ENCODE measurements at places on chromosomes 4 and X. TPM values are rescaled to one million over a fixed set of nuclear protein-coding genes. Genes with fewer than 3 reads are reported as not detected.

- no peak for DNase-seq
- H3K4me3 ChIP-seq, result no peak overlapping the region
- no peaks in the 10 kb centered on the region for H3K27me3 ChIP-seq
Measured at GRCh38 chr4:27066591-27066990, 205.9 kb downstream of the STIM2 start.

DNA sequence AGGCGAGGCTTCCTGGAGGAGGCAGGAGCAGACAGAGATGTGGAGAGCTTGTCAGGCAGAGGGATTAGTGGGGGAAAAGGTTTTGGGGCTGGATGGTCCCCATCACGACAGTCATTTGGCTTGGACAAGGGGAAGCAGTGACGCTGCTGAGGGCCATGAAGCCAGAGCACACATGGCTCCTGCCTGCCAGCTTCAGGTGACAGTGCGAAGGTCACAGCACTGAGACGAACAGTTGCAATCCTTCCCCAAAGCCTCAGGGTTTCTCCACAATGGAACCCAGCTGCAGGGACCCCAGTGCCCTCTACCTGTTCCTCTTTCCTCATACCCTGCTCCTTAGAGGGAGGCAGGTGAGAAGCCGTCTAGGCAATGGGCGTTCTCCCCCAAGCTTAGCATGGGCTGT, 110.3 kb downstream of the DRD5 start:
- H3K27me3 ChIP-seq, result peaks cover 3% of the 10 kb centered on the region
- H3K4me1 ChIP-seq, result no peaks in the 10 kb centered on the region
- no peak overlapping the region for H3K4me3 ChIP-seq
- H3K27ac ChIP-seq, result no peak overlapping the region
- DNase-seq, result no peak

DNA sequence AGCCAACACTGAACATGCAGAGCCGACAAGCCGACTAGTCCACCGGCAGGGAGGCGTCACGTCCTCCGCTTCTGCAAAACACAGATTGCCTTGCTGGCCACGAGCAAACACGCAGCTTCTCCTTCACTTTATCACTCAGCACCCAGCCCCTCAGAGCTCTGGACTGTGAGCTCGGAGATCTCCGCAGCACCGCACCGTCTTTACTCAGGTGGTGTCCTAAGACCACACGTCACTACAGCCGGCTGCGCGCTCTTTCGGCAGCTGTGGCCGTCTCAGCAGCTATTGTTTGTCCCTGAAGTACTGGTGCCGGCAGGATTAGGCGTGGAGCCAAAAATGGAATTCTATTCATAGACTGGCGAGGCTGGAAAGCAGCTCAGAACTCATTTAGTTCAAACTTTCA, 72.0 kb downstream of the FAT1 start:
- H3K27ac ChIP-seq, result peak overlapping the region; percentile 59
- H3K4me3 ChIP-seq, result peak overlapping the region; percentile 39
- no peaks in the 10 kb centered on the region for H3K36me3 ChIP-seq
- peak; percentile 87 for DNase-seq
- peaks cover 19% of the 10 kb centered on the region for H3K4me1 ChIP-seq

DNA sequence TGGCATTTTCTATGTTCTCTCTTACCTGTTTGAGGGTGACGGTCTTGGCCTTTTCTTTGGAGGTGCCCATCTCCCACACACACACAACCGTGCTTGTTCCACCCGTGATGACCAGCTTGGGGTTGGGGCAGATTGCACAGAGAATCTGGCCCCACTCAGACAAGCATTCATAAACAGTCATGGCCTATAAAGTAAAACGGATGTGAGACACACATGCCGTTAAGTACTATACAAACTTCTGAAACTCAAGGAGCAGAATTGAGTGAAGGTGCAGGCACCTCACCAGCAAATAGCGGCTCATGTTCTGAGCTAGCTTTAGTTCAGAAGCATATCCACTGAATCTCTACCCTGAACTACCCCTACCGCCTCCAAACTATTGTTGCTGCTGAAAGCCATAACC, 107.6 kb downstream of the CDS1 start:
- peaks cover 18% of the 10 kb centered on the region for H3K36me3 ChIP-seq
- peaks cover 10% of the 10 kb centered on the region for H3K4me1 ChIP-seq
- no peak overlapping the region for H3K4me3 ChIP-seq
- no peaks in the 10 kb centered on the region for H3K27me3 ChIP-seq
- no peak for DNase-seq

- no peaks in the 10 kb centered on the region for H3K36me3 ChIP-seq
- H3K4me3 ChIP-seq, result no peak overlapping the region
- no peak overlapping the region for H3K27ac ChIP-seq
- no peaks in the 10 kb centered on the region for H3K4me1 ChIP-seq
- no peaks in the 10 kb centered on the region for H3K27me3 ChIP-seq
- no peak for DNase-seq
Measured at GRCh38 chrX:101365301-101365795, 16.8 kb upstream of the TIMM8A start.

- no peak overlapping the region for H3K27ac ChIP-seq
- DNase-seq, result no peak
- no peak overlapping the region for H3K4me3 ChIP-seq
- no peaks in the 10 kb centered on the region for H3K4me1 ChIP-seq
- H3K36me3 ChIP-seq, result no peaks in the 10 kb centered on the region
Measured at GRCh38 chr4:34170946-34171345, 2073.4 kb downstream of the ARAP2 start.

DNA sequence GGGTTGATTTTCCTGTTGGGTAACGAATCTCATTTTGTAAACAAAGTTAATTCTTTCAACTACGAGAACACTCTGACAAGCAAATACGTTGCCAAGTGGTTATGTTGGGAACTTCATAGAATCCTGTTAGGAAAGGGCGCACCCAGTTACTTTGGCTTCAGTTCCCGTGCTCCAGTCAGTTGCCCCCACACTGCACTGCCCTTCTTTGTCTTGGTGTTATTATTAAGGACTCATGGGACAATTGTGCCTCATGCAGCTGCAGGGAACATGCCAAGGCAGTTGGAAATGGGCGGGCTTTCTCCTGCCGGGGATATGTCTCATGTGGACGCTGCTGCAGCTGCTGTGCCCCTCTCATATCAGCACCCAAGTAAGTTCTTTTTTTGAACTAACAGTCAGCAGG, 28.9 kb downstream of the OFD1 start:
- DNase-seq, result no peak
- H3K27ac ChIP-seq, result no peak overlapping the region
- peaks cover 10% of the 10 kb centered on the region for H3K36me3 ChIP-seq
- H3K4me1 ChIP-seq, result peaks cover 13% of the 10 kb centered on the region
- H3K27me3 ChIP-seq, result no peaks in the 10 kb centered on the region

DNA sequence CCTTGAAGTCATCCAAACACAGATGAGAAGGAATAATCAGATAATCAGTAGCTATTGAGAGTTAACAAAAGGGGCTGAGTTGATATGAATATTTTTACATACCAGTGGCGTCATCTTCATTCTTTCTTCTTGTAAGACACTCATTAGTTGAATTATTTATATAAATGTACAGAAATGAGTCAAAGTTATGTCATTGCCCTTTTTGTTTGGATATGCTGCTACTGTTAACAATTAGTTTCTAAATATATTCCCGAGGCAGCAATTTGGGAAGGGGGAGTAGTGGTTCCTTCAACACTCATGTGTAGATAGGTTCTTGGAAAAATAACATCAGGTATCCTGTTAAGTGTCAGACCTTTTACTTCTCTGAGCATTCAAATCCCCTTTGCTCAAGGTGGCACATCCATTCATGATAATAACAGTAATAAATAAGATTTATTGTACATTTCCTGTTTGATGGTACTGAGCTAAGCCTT, 436.6 kb downstream of the SPRY1 start:
- H3K4me3 ChIP-seq, result no peak overlapping the region
- no peaks in the 10 kb centered on the region for H3K27me3 ChIP-seq
- DNase-seq, result peak; percentile 59

DNA sequence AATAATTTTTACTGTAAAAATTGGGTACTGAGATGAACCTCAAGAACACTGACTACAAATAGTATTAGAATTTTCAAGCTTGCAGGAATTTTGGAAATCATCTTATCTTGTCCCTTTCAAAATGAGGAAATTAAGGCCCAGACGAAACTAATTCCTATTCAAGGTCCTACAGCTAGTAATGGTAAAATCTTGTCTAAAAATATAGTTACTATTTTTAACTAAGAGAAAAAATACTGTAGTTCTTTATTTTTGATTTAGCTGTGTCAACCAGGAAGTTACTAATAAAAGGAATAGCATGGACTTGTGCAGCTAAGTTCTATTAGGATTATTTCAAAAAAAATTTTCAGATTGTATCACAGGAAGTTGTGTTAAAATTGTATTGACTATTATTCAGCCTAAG, 12.7 kb downstream of the PRIMPOL start:
- no peaks in the 10 kb centered on the region for H3K4me1 ChIP-seq
- H3K27me3 ChIP-seq, result no peaks in the 10 kb centered on the region
- H3K4me3 ChIP-seq, result no peak overlapping the region
- H3K27ac ChIP-seq, result no peak overlapping the region
- H3K36me3 ChIP-seq, result peaks cover 28% of the 10 kb centered on the region
- no peak for DNase-seq

- H3K27me3 ChIP-seq, result no peaks in the 10 kb centered on the region
- H3K4me1 ChIP-seq, result no peaks in the 10 kb centered on the region
- H3K4me3 ChIP-seq, result peak within 1 kb of the TSS; percentile 61
- peak; percentile 26 for DNase-seq
- H3K27ac ChIP-seq, result peak within 1 kb of the TSS; percentile 47
Measured at GRCh38 chrX:2828344-2828958, at the start of gene GYG2. TSS of gene GYG2 (plus strand) at chrX:2828930. CDS start at chrX:2830189, 1,259 bp downstream.

GRCh38 chrX:65837875-65838549, 170.6 kb downstream of the MSN start:
- H3K4me3 ChIP-seq, result no peak overlapping the region
- no peaks in the 10 kb centered on the region for H3K36me3 ChIP-seq
- no peaks in the 10 kb centered on the region for H3K4me1 ChIP-seq

- no peak overlapping the region for H3K4me3 ChIP-seq
- H3K36me3 ChIP-seq, result no peaks in the 10 kb centered on the region
- no peaks in the 10 kb centered on the region for H3K4me1 ChIP-seq
- no peak for DNase-seq
- no peaks in the 10 kb centered on the region for H3K27me3 ChIP-seq
- no peak overlapping the region for H3K27ac ChIP-seq
Measured at GRCh38 chrX:14920196-14920595, 47.0 kb downstream of the MOSPD2 start.

DNA sequence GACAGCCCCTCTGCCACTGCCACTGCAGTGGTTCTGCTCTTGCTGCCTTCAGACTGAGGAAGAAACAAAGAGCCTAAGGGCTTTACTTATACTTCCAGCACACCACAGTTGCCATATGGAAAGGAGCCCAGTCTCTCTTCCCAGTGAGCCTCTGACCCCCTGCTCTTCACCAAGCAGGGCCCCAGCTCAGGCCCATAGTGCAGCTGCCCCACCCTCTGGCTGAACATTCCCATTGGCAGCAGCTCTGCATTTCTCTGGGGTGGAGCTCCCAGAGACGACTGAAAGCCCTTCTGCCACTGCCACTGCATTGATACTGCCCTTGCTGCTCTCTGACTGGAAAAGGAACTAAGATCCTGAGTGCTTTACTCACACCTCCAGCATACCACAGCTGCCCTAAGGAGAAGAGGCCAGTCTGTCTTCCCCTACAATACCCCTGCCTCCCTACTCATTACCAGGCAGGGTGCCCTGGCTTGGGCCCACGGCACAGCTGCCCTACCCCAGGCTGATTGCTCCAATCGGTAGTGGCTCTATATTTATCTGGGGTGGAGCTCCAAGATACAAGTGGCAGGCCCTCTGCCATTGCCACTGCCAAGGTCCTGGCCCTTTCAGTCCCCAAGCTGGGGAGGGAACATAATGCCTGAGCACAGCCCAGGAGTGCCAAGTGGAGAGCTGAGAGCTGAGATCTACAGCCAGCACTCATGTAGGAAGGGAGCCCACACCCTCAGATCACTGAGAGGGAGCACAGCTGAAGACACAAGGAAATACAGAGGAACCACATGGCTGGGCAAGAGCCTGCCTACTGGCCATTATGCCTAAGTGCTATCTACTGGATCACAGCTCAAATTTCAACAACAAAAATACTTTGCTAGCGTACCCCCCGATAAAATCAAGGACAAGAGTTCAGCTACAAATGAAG, 36.0 kb downstream of the AWAT2 start:
- H3K4me3 ChIP-seq, result no peak overlapping the region
- no peaks in the 10 kb centered on the region for H3K27me3 ChIP-seq
- no peak overlapping the region for H3K27ac ChIP-seq
- no peaks in the 10 kb centered on the region for H3K4me1 ChIP-seq

- H3K36me3 ChIP-seq, result no peaks in the 10 kb centered on the region
- H3K4me3 ChIP-seq, result no peak overlapping the region
- peak overlapping the region; percentile 38 for H3K27ac ChIP-seq
- H3K27me3 ChIP-seq, result no peaks in the 10 kb centered on the region
- no peak for DNase-seq
Measured at GRCh38 chrX:44042751-44043150, 69.6 kb upstream of the NDP start.

DNA sequence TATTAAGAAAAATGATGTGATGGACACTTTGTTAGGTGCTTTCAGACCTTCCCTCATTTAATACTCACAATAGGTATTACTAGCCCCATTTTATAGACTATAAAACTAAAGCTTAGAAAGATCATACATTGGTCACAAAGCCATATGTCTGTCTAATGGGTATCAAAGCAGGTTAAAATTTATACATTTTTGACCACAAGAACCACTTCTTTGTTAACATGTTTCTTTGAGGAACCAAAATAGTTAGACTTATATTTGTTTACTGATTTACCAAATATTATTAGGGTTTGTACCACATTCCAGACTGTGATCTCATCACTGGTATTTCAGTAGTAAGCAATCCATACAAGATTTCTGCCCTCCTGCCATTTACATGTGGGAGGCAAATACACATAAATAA, 363.3 kb downstream of the NAF1 start:
- no peaks in the 10 kb centered on the region for H3K36me3 ChIP-seq
- peaks cover 11% of the 10 kb centered on the region for H3K4me1 ChIP-seq

GRCh38 chr4:145814246-145814645, 124.4 kb downstream of the ZNF827 start:
- H3K4me1 ChIP-seq, result no peaks in the 10 kb centered on the region
- no peak overlapping the region for H3K4me3 ChIP-seq
- H3K36me3 ChIP-seq, result no peaks in the 10 kb centered on the region
- H3K27ac ChIP-seq, result no peak overlapping the region

GRCh38 chr4:160038615-160039014, 935.7 kb downstream of the RAPGEF2 start:
- no peak overlapping the region for H3K27ac ChIP-seq
- H3K4me1 ChIP-seq, result peaks cover 3% of the 10 kb centered on the region
- no peaks in the 10 kb centered on the region for H3K27me3 ChIP-seq
- H3K4me3 ChIP-seq, result no peak overlapping the region

- no peak overlapping the region for H3K4me3 ChIP-seq
- DNase-seq, result peak; percentile 58
Measured at GRCh38 chrX:136268051-136269048, 17.1 kb upstream of the MAP7D3 start.

TCEAL6 gene
- not detected for total RNA-seq

STK32B gene
- 15.1 TPM for total RNA-seq

ADAM29 gene
- total RNA-seq, result not detected

TMEM156 gene
- total RNA-seq, result not detected

RASGEF1B gene
- 8.1 TPM for total RNA-seq

PPID gene
- total RNA-seq, result 87.6 TPM

RHOXF1 gene
- total RNA-seq, result not detected

VCX gene
- not detected for total RNA-seq

MAGEB3 gene
- total RNA-seq, result not detected

FREM3 gene
- total RNA-seq, result not detected

SOWAHB gene
- total RNA-seq, result 0.13 TPM

SLC26A1 gene
- 0.22 TPM for total RNA-seq

FGG gene
- total RNA-seq, result not detected

FHL1 gene
- 30.7 TPM for total RNA-seq

Data from A673 (cell line).